ENCODE measurements at places on chromosomes 1 and 21.

DNA sequence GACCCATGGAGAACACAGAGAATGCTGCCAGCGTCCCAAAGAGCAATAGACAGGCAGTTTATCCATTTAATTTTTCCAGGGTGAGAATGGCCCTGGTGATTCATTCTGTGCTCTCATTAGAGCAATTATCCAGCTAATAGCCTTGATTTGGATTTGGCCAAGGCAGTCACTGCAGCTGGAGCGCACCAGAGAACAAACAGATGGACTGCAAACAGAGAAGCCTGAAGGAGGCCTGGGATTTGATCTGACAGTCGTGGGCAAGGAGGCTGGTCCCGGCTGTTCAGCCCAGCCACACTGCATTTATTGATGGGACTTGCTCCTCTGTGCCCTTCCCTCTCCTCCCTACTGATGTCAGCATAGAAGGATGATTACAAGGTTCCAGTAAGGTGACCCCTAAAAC is 353.9 kb upstream of the C1orf174 start:
- no peak for DNase-seq

DNA sequence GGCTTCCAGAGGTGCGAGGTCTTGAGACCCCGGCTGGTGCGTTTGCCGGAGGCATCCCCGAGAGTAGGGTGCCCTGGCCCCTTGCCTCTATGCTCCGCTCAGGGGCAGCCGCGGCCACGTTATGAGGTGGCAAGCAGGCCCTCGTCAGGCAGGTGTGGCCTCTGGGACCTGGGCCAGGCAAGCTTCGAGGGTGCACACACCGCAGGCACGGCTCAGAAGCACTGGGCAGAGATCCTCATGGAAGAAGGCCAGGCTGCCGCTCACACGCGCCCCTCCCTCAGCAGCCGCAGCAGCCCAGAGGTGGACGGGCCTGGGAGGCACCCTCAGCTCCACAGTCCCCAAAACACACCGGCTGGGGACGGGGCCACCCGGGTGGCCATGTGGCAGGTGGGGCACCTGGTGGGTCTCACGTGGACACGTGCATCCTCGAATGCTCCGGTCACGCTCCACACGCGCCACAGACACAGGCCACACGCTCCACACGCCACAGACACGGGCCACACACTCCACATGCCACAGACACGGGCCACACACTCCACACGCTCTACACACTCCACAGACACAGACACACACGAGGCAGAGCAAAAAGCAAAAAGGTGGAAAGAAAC is 6.5 kb downstream of the SDF4 start:
- DNase-seq = no peak

- DNase-seq = no peak
Measured at GRCh38 chr1:178300352-178300699, 196.4 kb downstream of the CLEC20A start.

DNA sequence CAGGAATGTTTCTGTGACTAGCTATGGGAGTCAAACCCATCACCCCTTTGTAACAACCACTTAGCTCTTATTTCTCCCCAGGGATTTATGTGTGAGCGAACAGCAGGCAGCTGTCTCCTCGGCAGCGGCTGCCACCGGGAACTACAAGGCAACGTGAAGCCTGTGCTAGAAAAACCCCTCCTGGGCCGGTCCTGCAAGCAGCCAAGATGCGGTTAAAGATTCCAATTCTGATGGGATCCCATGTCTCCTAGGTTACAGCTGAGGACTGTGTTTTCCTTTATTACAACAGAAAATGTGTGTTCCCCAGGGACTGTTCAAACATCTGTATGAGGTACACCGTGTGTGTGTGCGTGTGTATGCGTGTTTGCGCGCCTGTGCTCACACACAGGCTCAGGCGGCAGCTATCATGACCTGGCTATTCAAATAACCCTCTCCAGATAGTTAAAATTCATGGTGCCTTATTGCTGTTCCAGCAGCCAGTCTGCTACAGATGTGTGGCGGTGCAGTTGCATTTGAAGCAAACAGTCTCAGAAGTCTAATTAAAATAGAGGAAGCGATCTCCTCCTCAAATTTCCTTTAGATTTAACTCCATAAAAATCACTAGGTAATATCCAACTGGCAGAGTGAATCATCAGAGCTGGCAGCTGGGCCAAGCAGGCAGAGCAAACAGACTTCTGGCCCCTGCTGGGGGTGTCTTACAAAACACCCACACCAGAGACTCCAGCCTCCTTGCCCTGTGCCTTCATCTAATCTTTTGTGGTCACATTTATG is 68.0 kb downstream of the LMX1A start:
- DNase-seq = peak; percentile 47

- no peak for DNase-seq
Measured at GRCh38 chr1:205927676-205928075, 15.6 kb downstream of the SLC26A9 start.

DNA sequence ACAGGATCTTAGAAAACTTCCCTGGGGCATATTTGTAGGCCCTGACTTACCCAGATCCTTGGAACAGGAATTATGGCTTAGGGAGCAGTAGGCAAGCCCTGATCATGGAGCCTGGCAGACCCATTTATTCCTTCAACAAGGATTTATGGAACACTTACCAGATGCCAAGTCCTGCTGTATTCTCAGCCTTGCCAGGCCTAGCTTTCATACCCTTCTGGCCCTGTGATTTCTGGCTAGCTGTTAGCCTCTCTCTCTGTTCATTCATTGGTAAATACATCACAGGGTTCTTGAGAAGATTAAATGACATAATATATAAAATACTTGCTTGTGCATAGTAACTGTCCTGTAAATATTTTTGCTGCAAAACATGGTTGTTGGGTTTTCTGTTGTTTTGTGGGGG is 32.4 kb upstream of the SRP9 start:
- DNase-seq = peak; percentile 95

- no peak for DNase-seq
Measured at GRCh38 chr1:228851618-228852017, 116.3 kb downstream of the RHOU start.

DNA sequence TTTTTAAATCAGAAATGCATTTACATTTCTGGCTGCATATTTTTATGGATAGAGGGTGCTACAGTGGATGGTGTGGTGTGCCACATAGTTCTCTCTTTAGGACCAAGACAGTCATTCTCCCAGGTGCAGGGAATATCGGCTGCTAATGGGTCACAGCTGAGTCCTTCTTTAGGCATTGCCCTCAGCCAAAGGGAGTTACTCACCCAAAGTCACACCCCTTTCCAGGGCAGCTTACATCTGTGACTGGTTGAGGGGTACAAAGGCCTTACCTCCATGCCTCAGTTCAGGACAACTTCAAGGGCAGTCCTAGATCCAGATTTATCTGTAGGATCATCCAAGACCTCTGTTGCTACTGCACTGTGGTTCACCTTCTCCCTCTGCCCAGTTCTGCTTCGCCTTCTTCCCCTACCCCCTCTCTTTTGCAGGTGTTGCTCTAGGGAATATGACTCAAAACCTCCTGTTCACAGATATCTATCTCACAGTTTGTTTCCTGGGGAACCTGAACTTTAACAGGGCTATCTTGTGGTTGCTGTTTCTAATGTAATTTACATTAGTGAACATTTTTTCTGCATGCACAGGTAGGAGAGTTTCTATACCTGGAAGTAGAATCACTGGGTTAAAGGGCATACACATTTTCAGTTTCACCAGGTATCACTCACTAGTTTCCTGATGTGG is 413.9 kb downstream of the RPS6KC1 start:
- no peak for DNase-seq

GRCh38 chr1:234676103-234676594 is 66.2 kb upstream of the IRF2BP2 start:
- peak; percentile 76 for DNase-seq

DNA sequence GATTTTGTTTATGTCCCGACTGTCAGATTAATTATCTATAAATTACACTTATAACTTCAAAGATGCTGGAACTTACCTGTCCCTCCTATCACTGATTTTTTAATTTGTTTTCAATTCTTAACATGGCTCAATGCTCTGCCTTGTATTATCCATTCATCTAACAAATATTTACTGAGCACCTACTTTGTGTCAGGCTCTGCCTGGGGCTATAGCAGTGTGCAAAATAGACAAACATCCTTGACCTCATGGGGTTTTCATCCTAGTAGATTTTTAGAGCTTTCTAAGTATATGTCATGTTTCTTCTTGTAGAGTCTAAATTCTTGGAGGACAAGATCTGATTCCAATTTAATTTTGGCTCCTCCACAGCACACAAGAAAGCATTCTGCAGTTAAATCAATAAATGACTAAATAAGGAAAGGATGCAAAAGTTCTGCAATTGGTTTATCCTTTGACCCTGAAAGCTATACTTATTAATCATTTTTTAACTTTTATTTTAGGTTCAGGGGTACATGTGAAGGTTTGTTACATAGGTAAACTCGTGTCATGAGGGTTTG is 10.8 kb upstream of the SMYD2 start:
- DNase-seq = no peak
